ENCODE measurements at places on chromosomes 16 and 17. TPM values are rescaled to one million over a fixed set of nuclear protein-coding genes. Genes with fewer than 3 reads are reported as not detected.

The TBC1D3 gene
- polyA plus RNA-seq: not detected

The TMC7 gene
- 3.5 TPM for polyA plus RNA-seq

The CALCOCO2 gene
- 4.5 TPM for polyA plus RNA-seq

The KIAA0753 gene
- polyA plus RNA-seq: 35.0 TPM

The SHPK gene
- polyA plus RNA-seq: 14.3 TPM
